Common myeloid progenitor, CD34-positive (primary cell): ENCODE measurements at places on chromosomes 4 and X.
A peak's percentile ranks its signal among the peaks of the same experiment; 100 is the strongest.

GRCh38 chr4:73433140-73433539 lies 2.9 kb upstream of the AFP start:
- no peak for DNase-seq

- peak; percentile 33 for DNase-seq
Measured at GRCh38 chrX:153831429-153832150, 1.2 kb upstream of the PDZD4 start.

GRCh38 chr4:1291091-1291490 lies 1.4 kb downstream of the MAEA start:
- no peak for DNase-seq

GRCh38 chr4:93168053-93168452 lies 660.5 kb upstream of the ATOH1 start:
- no peak for DNase-seq

DNA sequence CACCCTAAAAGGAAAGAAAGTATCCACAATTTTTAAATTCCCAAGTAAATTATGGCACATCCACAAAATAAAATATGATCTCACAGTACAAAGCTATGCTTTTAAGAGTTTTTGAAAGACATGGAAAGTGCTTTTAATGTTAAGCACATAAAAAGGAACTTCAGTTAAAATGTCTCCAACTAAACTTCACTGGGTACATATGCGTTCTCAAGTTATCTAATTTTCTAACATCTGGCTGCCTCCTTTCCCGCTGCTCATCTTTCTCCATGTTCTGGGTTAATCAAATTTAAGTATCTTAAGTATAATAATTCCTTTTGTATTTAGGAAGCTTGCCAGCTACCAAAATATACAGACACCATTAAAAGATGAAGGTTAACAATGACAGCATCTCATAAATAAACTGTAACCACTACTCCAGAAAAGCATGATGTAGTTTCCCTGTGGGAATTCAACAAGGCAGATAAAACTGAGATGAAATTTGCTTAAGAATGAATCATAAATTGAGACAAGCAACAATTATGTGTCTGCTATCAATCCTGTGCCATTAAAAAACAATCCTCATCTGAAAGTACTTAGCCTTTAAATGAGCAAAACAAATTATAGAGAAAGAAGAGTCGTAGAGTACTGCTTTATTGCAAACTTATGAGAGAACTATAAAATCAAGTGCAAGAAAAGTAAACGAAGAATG lies 25.1 kb downstream of the PRSS12 start:
- DNase-seq: no peak

DNA sequence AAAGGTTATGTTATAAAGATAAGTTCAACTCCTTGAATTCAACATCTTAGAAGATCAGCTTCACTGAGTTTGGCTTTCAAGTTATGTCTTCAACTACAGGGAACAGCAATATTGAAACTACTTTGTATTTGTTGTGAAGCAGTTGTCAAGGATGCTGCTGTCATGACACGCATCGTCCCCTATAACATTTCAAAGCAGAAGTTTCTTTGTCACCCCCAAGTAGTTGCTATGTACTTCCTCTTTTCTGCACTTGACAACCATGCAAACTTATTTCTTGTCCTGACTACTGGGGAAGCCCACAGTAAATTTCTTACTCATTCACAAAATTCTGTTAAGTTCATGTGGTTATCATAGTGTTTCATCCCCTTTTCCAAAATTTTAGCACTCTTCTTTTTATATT lies 14.3 kb downstream of the ANTXR2 start:
- DNase-seq: peak; percentile 97

- no peak for DNase-seq
Measured at GRCh38 chrX:67607466-67607865, 63.6 kb downstream of the AR start.

DNA sequence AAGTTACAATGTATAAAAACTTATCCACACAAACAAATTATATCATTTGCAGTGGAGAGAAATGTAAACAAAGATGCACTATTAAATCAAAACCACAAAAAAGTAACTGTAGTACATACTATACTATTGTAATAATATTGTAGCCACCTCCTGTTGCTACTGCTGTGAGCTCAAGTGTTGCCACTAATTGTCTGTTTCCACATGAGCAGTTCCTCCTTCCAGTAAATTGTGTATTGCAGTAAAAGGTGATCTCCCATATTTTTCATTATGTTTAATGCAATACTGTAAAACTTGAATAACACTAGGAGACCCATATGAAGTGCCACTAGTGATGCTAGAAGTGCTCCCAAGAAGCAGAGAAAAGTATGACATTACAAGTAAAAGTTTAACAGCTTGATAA lies 11.7 kb downstream of the LIN54 start:
- DNase-seq: no peak

DNA sequence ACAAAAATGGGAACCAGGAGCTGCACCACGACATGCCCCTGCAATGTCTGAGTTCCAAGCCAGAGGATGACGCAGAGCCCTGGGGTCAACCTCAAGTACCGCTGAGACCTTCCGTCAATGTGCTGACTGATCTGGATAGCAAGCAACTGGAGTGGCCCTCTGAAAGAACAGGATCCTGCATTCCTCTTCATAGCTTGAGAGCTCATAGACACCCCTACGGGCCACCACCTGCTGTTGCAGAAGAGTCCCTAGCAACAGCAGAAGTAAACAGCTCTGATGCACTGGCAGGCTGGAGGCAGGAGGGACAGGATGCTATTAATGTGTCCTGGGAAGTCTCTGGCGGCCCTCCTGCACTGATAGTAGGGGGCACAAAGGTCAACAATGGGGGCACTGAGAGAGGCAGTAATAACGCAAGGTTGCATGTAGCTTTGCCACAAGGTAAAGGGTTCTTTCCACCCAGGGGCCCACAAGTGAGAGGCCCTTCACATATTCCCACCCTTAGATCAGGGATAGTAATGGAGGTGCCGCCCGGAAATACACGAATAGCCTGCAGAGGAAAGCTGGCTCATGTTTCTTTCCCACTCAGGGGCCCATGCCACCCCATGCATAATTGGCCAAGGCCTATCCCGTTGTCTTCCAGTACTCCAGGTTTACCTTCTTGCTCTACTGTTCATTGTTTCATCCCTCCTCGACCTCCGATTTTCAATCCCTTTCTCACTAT lies 1.3 kb downstream of the PRR32 start:
- no peak for DNase-seq

GRCh38 chrX:156000361-156000926 lies 2.9 kb downstream of the IL9R start:
- DNase-seq: no peak

DNA sequence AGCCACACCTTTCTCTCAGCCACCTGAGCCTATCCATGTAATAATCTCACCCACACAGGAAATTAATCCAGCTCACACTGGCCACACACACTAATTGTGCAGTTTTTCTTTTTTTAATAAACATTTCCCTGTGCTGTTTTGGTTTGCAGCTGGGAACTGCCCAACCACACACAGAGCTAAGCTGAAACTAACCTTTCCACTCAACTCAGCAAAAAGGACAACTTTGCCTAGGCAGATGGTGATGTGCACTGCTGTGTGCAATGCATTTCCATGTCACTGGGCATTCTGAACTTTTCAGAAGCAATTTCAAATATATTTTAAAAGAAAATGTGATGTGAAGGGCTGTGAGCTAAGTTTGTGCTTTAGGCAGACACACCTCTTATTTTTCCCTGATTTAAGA lies 70.0 kb upstream of the TLL1 start:
- DNase-seq: no peak

DNA sequence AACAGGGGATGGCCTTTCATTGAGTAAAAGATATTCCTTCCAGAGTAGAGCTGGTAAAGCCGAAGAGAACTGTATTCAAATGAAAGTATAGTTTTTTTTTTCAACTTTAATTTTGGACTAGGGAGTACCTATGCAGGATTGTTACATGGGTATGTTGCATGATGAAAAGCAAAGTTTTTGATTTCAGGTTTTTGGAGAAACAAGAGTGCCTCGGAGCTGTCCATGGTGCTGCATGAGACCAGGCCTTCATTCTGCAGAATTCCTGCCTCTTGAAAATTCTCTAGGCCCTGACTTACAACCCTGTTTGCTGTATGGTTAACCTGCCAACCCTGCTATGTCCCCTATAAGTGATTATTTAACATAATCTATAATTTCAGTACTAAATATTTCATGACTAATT lies 1065.7 kb upstream of the FTHL17 start:
- peak; percentile 2 for DNase-seq

- no peak for DNase-seq
Measured at GRCh38 chrX:9790866-9791265, 4.6 kb downstream of the SHROOM2 start.

DNA sequence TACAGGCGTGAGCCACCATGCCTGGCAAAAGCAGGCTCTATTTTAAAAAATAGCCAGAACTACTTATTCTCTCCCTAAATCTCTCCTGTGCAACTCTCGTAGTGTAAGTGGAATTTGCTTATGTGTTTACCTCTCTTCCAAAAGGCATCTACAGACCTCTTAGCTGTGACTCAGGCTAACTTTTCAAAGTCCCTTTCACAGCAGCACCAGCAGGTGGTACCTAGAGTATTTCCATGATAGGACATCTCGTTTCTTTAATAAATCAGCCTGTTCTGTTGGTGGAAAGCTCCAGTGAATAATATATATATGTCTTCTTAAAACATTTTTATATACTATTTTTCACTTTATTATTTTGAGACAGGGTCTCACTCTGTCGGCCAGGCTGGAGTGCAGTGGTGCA lies 89.0 kb downstream of the NSUN7 start:
- DNase-seq: peak; percentile 24

- DNase-seq: no peak
Measured at GRCh38 chr4:6154875-6155274, 45.5 kb downstream of the JAKMIP1 start.

- no peak for DNase-seq
Measured at GRCh38 chrX:43656005-43656494, at the start of gene MAOA. MAOA (plus strand) TSS chrX:43656299; CDS start chrX:43656342, 43 bp downstream.
